ENCODE measurements at places on chromosomes 1 and 21.

DNA sequence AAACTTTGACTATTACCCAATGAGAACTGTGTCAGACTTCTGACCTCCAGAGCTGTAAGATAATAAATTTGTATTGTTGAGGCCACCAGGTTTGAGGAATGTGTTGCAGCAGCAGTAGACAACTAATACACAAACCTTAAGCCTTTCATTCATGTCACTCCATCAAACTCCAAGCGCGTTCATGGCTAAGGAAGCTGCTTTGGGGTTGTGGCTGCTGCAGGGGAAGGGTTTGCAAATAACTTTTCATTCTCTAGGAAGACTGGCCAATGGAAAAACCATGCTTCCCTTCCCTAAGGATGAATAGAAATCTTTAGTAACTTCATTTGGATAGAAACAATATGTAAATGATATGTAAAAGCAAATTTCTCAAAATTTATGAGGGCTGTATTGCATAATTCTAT lies 170.4 kb downstream of the RHOU start:
- DNase-seq = no peak

DNA sequence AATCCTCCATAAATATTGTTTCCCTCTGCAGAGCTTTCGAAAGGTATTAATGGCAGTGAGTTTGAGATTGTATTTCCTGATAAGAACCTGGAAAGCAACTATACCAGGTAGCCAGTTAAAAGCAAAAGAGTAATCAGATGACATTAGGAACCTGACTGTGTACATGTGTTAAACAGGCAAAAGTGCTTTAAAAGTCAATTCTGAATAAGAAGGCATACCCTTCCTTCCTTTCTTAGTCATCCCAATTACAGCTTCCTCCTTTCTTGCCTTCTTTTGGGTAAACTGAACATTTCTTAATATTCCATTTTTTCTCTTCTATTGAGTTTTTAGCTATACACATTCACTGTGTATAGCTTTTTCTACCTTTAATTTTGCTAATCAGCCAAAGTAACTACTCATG lies 144.7 kb downstream of the ZNF281 start:
- no peak for DNase-seq

- DNase-seq = no peak
These were observed 61.6 kb upstream of the PPM1J start for GRCh38 chr1:112776688-112777087.

- no peak for DNase-seq
These were observed 5.0 kb upstream of the ADAMTSL4 start for GRCh38 chr1:150544204-150544603.

DNA sequence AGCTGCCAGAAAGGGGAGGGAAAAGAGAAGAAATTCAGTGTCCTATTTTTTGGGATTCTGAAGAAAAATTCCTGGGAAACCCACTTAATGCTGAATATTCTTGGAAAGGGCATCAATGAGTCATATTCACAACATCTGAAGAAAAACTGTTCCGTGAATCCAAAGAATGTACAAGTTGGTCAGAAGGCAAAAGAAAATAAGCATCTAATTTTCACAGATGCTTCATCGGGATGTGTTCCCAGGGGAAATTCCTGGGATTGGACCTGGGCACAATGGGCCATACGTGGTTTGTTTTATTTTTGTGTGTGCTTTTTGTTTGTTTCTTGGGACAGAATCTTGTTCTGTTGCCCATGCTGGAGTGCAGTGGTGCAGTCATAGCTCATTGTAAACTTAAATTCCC lies 112.2 kb downstream of the MAP3K21 start:
- DNase-seq = no peak

DNA sequence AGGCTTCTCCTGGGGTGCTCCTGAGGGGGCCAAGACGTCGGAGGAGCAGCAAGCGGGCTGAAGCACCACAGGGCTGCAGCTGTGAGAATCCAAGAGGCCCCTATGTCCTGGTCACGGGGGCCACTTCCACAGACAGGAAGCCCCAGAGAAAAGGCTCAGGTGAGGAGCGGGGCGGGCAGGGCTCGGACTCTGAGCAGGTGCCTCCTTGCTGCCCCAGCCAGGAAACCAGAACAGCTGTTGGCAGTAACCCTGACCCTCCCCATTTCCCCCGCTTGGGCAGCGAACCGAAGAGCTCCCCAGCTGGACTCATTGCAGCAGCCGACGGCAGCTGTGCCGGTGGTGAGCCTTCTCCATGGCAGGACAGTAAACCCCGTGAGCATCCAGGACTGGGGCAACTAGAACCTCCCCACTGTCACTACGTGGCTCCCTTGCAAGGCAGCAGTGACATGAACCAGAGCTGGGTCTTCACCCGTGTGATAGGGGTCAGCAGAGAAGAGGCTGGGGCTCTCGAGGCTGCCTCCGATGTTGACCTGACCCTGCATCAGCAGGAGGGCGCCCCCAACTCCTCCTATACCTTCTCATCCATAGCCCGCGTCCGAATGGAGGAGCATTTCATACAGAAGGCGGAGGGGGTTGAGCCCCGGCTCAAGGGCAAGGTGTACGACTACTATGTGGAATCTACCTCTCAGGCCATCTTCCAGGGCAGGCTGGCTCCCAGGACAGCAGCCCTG lies 625 bp downstream of the KLHDC7A start:
- DNase-seq = no peak

- DNase-seq = no peak
These were observed 483.4 kb downstream of the OMA1 start for GRCh38 chr1:58063095-58063494.

DNA sequence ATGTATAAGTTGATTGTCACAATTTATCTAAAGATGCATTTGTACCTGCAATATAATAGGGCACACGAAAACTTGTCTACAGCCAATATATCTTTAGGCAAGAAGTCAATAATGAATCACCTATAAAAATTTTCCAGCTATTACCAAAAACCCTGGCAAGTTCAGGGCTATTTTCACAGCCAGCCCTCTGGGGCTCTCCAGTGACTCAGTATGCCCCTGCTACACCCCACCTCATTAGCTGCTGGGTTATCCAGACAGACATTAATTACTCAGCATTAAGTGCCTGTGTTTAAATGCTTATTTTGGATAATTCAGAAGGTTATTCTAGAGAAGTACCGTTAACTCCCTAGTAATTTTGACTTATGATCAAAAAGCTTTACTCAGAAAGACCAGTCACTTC lies 220.2 kb downstream of the TBX15 start:
- no peak for DNase-seq

DNA sequence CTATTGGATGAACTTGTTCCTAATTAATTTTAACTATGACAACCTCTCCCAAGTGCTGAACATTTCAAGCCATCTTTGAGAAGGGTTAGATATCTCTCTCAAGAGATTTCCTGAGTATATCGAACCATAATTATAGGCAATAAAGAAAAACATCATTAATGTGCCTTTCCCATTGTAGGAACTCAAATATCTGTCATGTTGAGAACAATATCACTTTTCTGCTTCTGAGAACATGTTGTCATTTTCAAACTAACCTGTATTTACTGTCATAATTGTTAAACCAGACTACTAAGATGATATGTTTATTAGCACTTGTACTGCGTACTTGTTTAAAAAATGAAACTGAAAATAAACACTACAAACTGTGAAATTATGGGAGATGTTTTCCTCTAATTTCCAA lies 4.3 kb downstream of the EPS15 start:
- no peak for DNase-seq

DNA sequence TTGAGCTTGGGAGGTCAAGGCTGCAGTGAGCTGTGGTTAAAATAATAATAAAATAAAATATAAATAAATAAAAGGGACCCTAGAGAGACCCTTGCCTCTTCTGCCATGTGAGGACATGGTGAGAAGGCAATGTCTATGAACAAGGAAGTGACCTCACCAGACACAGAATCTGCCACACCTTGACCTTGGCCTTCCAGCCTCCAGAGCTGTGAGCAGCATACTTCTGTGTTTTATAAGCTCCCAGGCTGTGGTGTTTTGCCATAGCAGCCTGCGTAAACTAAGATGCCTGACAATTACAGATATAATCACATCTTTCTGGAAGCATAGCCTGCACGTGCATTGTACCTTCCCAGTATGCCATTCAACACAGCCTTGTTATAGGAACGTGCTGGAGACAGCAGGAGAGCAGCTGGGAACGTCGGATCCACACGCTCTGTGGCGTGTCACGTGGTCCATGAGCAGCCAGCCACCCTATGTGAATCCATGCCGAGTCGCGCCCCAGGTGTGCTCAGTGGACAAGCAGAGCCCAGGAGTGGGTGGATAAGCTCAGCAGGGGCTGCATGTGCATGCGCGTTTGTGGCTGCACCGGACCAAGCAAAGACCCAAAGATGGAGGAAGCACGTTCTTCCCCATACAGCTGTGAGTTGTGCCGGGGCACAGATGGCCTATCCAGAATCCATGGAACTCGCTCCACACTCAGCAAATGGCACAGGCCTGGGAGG lies 17.8 kb downstream of the WNT9A start:
- DNase-seq = no peak
